ENCODE measurements at places on chromosomes 7 and 10.

- DNase-seq, result no peak
Measured at GRCh38 chr7:35691366-35691765, 3.6 kb downstream of the HERPUD2 start.

- no peak for DNase-seq
Measured at GRCh38 chr10:133274751-133275683, 1.7 kb downstream of the ADAM8 start.

DNA sequence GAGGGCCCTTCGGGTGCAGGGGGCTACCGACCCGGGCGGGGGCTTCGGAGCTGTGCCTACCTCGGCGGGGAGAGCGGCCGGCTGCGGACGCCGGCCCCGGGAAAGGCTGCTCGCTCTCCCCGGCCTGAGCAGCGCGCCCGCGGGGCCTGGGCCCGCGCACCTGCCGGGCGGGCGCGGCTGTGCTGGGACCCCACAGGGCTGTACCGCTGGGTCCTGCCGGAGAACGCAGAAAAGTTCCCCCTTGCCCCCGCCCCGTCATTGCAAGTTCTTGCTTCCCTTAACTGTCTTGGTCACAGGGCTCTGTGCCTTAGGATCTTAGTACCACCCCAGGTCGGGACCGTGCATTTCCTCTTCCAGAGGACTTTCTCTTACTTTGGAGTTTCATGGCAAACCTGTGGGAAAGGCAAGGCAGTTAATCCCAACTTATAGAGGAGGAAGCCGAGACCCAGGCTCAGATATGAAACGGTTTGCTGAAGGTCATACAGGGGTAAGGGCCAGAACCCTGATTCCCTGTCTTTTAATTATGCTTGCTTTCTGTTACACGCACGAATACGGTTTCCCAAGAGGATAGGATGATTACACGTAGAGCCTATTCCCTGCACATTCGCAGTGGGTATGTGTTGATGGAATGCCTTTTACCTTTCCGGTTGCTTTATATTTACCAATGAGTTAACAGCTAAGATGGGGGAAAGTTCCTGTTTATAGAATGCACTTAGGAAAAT is 652 bp downstream of the PCGF5 start:
- DNase-seq, result no peak

DNA sequence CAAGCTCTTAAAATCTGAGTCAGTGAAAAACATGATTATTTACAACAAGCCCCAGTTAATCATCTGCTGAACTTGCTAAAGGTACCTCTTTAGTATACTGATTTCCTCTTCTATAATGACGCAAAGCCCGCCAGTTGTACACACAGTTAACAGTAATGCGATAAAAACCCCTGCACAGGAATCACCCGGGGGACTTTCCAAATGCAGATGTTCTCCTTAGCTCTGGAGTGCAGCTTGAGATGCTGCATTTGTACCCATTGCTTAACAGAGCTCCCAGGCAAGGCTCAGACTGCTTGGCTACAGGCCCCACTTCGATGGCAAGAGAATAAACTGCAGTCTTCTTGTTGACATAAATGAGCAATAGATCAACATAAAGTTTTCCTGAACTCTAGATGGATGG is 279.6 kb upstream of the HGF start:
- no peak for DNase-seq

DNA sequence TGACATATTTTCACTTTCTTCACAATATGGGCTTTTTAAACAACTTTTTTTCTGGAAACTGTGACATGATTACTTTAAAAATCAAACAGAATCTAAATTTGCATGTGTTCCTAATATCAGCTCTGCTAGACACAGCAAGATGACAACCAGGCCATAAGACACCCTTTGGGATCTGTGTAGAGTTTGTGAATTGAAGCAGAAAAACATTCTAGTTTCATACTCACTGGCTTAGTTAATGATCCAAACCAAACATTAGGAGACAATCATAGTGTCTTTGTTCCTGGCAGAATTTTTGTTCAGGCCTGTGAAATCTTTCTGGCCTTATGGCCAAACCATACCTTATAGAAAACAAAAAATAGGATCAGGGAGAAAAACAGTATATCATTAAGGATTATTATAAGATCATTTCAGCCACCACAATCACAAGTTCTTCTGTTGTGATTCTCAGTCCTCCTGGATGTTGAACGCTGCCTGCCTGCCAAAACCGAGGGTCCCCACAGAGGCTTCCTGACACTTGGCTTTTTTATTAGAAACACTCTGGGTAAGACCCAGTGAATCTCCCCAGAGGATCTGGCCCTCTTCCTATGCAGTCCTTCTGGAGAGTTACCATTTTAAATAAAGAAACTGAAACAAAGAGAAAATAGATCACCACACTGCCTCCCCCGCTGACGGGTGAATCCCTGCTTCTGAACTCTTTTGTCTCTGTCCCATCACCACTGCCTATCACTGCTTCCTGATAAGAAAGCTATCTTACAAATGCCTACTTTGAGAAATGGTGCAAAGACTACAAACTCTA is 79.2 kb upstream of the PPP1R3C start:
- no peak for DNase-seq

GRCh38 chr7:129437190-129437589 is 3.0 kb downstream of the STRIP2 start:
- DNase-seq, result no peak

GRCh38 chr7:79702116-79702515 is 248.6 kb upstream of the MAGI2 start:
- peak; percentile 8 for DNase-seq

GRCh38 chr10:79090134-79090803 is 21.5 kb downstream of the ZMIZ1 start:
- no peak for DNase-seq

DNA sequence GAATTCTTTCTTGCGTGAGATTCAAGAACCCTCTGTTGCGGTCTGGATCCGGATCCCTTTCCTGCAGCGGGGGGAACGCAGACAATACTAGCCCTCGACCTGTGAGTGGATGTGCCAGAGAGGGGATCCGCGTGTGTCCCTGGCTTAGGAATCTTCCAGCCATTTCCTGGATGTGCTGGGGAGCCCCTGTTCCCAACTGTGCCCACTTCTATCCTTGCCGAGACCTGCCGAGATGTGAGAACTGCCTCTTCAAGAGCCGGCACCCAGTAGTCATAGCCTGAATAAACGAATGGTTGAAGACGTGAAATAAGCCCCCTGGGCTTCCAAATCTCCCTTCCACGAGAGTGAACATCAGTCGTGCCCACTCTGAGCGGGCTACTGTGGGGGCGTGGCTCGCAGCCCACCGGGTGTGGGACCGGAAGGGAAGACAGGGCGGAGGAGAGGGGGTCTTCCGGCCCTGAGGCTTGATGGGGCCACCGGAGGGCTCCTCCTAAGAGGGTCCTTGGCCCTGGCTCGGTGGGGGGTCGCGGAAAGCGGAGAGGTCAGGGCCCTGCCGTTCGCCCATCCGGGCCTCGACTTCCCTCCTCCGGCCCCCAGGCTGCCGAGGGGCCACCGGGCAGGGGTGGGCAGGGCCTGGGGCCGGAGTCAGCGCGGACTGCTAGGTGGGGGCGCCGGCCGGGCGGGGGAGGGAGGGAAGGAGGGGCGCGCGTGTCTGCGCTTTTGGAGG is 1.3 kb upstream of the CCDC136 start:
- DNase-seq, result no peak

GRCh38 chr7:20738518-20739481 is 47.9 kb downstream of the SP8 start:
- no peak for DNase-seq

GRCh38 chr10:129135624-129136023 is 331.4 kb upstream of the MGMT start:
- no peak for DNase-seq

DNA sequence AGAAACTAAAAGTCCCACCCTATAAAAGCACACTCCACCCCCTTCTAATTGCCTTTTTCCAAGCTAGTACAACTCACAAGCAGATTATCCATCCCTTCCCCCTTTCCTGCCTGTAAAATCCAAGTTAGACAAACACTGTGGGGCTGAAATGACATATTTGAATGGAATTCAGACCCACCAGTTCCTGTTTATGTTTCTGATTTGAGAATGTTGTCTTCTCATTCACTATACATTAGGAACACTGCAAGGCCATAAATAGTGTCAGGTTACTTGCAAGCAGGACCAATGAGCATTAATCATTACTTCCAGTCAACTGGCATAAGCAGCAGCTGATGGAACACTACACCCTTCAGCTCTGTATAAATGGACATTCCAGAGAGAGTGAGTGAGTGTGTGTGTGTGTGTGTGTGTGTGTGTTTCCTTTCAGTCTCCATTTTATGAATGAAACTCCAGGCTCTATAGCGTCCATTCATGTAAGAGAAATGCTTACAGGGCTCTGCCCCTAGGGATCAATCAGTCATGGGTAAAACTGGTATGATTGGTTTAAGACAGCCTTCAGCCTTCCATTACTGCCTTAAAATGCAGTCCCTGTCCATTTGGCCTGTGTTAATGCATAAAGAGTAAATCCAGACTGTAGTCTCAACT is 69.3 kb downstream of the ETV1 start:
- peak; percentile 97 for DNase-seq

DNA sequence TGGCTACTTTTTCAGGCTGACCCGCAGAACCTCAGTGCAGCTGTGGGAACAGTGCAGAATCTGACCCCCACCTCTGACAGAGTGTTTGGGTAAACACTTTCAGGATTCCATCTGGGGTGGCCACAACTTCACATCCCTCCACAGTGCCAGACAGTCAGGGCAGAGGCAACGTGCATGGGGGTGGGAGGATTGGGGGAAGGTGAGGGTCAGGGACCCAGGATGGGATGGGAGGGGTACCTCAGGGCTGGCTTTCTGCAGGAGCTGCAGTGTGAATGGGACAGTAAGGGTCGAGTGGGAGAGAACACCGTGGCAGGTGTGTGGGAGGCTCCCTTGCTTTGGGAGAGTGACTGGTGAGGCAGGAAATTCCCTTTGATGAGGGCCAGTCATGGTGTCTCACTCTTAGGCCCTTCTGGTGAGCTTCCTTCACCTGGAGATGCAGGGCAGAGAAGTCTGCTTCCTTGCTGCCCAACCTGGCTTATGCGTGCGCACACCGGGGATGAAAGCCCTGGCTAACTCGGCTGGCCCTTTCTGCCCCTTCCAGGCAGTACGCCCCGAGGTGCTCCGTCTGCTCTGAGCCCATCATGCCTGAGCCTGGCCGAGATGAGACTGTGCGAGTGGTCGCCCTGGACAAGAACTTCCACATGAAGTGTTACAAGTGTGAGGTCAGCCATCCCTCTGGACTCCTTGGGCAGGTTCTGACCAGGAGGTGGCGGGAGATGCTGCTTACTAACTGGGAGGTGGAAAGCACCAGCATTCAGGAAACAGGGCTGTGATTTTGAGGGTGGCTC is 8.4 kb downstream of the ZYX start:
- DNase-seq, result no peak

GRCh38 chr7:116417593-116418345 is 81.8 kb upstream of the CAV2 start:
- no peak for DNase-seq

- no peak for DNase-seq
Measured at GRCh38 chr10:132865851-132866600, 76.3 kb downstream of the CFAP46 start.

- no peak for DNase-seq
Measured at GRCh38 chr7:51101111-51101757, 215.4 kb downstream of the COBL start.

GRCh38 chr10:38027986-38028385 is 17.5 kb downstream of the ZNF33A start:
- no peak for DNase-seq

DNA sequence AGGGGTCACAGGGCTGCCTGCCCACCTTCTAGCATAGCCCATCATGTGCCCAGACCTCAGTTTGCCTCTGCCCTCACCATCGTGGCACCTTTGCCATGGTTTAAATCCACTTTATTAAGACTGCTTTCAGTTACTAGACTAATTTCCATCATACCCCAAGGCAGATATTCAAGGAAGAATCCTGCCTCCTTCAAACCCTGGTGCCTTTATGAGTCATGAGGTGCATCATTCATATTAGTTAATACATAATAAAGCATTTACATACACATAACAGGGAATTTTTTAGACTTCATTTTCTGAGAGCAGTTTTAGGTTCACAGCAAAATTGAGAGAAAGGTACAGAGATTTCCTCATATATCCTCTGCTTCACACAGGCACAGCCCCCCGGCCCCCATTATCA is 62.8 kb downstream of the CXCL12 start:
- no peak for DNase-seq

GRCh38 chr7:128849804-128850490 is 12.7 kb upstream of the ATP6V1F start:
- DNase-seq, result no peak

- no peak for DNase-seq
Measured at GRCh38 chr7:5629941-5630340, 151.5 kb downstream of the RNF216 start.

DNA sequence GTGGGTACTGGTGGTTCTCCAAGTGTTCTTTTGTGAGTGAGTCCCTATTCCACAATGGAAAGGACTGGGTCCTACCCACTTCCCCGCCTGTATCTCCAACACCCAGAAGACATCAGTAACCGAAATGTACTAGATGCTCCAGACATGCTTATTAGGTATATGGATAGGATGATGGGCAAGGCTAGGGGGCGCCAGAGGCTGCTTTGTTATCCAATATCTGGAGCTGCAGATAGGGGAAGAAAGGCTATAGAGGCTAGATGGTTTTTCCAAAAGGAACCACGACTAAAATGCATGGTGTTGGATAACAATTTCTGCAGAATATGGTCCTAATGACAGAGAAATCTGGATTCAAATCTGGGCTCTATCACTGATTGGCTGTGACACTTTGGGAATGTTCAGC is 56.2 kb upstream of the TM9SF3 start:
- no peak for DNase-seq

DNA sequence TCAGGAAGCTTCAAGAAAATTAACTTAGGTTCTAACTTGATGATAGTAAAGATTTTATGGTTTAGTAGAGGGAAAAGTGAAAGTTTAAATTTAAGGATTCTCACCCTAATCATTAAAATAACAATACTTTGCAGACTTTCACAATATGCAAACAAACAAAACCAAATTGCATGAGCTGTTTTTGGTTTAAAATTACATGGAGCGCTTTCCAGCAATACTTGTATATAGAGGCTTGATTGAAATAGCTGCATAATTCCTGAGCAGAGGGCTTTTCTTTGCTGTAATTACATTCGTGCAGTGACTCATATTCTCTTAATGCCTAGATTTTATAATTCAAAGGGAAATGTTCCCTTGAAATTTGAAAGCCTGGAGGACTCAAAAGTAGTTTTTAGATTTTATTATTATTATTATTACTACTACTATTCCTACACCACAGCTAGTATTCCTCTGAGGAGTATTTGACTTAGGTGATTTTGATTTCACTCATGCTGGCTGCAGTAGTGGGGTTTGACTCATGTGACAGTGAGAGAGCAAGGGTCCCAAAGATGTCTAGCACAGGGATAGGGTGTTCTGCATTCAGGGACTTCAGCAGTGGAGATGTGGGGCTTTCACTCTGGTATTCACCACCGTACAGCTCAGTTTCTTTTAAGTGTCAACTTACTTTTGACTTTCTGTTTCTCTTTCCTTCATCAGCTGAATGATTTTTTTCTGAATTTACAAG is 138.1 kb downstream of the ADAM22 start:
- no peak for DNase-seq

DNA sequence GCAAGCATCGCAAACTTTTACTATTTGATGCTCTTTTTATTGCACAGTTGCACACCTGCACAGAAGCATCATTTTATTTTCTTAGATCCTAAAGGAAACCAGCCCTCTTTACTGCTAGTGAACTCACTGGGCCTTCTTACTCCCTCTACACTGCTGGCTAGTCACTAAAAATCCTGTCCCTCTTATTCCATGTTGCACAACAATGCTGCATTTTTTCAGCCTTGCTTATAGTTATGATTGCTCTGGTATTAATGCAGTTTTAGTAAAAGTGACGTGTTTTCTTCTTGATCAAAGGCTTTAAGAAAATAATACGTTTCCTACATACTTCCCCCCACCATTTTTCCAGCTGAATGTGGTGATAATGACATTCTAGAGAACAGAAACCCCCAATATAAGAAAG is 132.9 kb upstream of the FAM3C start:
- no peak for DNase-seq

Data from BJ (cell line).